Stimulated activated CD4-positive, alpha-beta T cell treated with anti-CD3 and anti-CD28 coated beads, TNF-alpha, amount 100 ng/mL, for 4 hours (primary cell): ENCODE measurements at places on chromosomes 13 and 19.
A peak's percentile ranks its signal among the peaks of the same experiment; 100 is the strongest.

DNA sequence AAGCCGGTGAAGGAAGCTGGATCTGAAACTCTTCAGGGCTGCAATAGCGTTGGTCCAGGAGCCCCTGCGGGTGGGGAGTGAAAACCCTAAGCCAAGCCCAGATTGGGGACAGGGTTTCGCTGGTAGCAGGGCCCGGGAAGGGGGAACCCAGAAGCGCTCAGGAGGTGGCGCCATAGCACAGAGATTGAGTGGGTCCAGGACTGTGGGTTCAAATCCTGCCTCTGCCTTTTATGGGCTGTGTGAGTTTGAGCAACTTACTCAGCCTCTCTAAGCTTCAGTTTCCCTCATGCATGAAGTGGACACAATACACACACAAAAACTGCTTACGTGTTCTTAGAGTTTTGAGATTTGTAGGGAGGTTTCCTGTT, 8.3 kb upstream of the SYCN start:
- peak; percentile 20 for DNase-seq

DNA sequence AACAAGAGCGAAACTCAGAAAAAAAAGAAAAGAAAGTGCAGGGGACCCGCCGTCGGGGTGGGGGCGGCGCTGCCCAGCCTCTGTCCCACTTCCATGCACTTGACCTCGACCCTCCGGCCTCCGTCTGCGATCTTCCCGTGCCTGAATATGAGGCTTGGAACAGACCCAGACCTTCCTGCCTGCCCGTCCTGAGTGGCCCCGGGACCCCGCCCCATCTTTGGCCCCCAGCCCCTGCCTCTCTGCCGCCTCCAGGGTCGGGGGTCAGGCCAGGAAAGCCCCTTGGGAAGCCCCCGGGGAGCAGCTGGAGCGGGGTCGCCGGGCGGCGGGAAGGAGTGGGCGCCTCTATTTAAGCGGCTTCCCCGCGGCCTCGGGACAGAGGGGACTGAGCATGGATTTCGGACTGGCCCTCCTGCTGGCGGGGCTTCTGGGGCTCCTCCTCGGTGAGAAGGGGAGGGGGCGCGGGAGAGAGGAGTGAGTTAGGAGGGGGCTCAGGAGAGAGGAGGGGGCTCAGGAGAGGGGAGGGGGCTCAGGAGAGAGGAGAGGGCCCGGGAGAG, at the start of gene MADCAM1:
TSS of gene MADCAM1 (plus strand) at position 375 of the 554 bp plus-strand sequence. CDS start at position 389, 14 bp downstream.
- DNase-seq = no peak

GRCh38 chr19:12946731-12947496, 1.3 kb downstream of the RAD23A start:
- no peak for DNase-seq

DNA sequence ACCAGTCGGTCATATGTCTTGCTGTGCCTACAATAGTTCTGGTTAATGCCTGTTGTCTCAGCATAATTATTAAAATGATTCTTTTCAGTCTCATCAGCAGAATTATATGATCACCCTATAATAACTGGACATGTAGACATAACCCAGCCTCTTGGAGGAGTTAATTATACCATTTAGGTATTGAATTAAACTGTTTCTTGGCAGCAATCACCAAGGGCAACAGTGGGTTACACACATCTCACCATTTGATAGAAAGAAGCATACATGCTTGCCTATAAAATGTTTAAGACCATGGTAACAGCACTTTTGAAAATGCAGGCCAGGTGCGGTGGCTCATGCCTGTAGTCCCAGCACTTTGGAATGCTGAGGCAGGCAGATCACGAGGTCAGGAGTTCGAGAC, 184.6 kb downstream of the RGCC start:
- no peak for DNase-seq

- DNase-seq = no peak
Observed at GRCh38 chr19:55370305-55370988, at the start of gene IL11. Gene IL11, minus strand, starts transcription at chr19:55370463. Its CDS starts 153 bp downstream, at chr19:55370310.

- no peak for DNase-seq
Observed at GRCh38 chr13:48738311-48738710, 84.6 kb downstream of the CYSLTR2 start.

DNA sequence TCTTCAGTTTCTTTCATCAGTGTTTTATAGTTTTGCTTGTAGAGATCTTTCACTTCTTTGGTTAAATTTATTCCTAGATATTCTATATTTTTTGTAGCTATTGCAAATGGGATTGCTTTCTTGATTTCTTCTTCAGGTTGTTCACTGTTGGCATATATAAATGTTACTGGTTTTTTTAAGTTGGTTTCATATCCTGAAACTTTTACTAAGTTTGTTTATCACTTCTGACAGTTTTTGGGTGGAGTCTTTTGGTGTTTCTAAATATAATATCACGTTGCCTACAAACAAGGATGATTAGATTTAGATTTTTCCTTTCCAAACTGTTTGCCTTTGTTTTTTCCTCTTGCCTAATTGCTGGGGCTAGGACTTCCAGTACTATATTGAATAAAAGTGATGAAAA, 109.7 kb downstream of the PAN3 start:
- no peak for DNase-seq

GRCh38 chr19:49583239-49583638, 2.1 kb downstream of the PRRG2 start:
- no peak for DNase-seq

DNA sequence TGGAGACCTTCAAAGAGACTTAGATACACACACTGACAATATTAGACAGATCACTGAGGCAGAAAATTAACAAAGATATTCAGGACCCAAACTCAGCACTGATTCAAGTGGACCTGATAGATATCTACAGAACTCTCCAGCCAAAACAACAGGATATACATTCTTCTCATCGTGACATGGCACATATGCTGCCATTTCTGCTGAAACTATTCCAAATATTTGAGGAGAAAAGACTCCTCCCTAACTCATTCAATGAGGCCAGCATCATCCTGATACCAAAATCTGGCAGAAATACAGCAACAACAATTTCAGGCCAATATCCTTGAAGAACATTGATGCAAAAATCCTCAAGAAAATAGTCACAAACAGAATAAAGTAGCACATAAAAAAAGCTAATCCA, 53.3 kb downstream of the TRPC4 start:
- no peak for DNase-seq

DNA sequence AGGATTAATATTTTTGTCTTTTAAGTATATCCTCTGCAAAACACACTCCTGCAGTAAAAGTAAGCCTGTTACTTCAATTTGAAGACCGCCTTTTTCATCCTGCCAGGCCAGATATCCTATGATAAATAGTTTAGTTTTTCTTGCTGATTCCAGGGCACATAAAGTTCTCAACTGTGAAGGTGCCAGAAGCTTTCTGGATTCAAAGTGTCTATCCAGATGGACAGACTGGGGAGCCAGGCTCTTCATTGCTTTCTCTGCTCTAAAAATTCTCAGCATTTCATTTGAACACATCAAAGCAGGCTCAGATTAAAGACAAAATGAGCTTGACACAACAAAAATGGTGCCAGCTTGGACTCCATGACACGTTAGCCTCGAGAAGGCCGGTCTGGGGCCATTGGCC, 53.6 kb upstream of the UBL3 start:
- DNase-seq = no peak

GRCh38 chr13:108352599-108352998, 83.1 kb downstream of the TNFSF13B start:
- no peak for DNase-seq

DNA sequence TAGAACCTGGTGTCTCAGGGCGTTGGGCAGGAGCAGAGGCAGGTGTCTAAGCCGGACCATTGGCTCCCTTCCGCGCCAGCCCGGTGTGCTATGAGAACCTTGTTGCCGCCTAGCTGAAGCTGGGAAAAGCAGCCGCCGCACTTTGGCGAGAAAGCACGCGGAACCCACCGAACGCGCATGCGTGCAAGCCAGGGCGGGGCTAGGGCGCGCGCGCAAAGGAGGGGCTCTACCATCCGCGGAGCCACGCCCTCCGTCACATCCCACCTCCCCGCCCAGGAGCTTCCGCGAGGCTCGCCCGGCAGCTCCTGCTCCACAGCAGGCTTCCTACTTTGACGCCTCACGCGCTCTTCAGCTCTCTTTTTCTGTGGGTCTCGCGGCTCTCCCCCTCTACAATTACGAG, 51.3 kb downstream of the WDR87 start:
- DNase-seq = no peak

GRCh38 chr19:46787331-46788261, 798 bp downstream of the SLC1A5 start:
- peak; percentile 35 for DNase-seq

GRCh38 chr19:17863520-17864182, 3.9 kb downstream of the RPL18A start:
- no peak for DNase-seq
